SK-MEL-5 (cell line): ENCODE measurements at places on chromosomes 6 and 20. TPM values are rescaled to one million over a fixed set of nuclear protein-coding genes. Genes with fewer than 3 reads are reported as not detected.

The DEFB124 gene
- not detected in 2 replicates for total RNA-seq

The PROKR2 gene
- not detected in 2 replicates for total RNA-seq

DNA sequence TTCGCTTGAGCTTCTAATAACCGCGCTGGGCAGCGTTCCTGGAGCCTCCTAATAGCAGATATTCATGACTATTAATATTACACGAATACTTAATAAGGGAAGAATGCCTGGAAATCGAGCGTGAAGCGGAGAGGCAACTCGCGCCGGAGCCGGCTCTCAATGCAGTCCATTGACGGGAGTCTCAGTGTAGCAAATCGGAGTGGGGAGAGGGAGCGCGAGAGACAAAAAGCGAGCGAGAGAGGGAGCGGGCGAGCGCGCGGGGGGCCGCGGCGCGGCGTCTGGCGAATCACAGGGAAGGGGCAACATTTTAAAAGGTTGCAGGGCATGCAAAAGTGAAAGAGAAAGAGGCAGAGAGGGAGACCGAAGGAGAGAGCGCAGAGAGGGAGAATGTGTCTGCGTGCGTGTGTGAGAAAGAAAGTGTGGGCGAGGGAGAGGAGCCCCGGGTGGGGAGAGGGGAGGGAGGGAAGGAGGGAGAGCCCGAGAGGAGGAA lies 2.9 kb downstream of the TFAP2A start:
- DNase-seq = peak; percentile 100

- peak; percentile 51 for DNase-seq
These were observed 92.3 kb upstream of the FUT9 start for GRCh38 chr6:95923518-95923917.

The SYS1 gene
- 23.6 and 31.0 TPM in 2 replicates for total RNA-seq

- DNase-seq = no peak
These were observed 1196.7 kb upstream of the CITED2 start for GRCh38 chr6:140571145-140571544.

- no peak for DNase-seq
These were observed 228.7 kb downstream of the GJA1 start for GRCh38 chr6:121664158-121664557.

The DEFB132 gene
- not detected in 2 replicates for total RNA-seq

The BANF2 gene
- total RNA-seq = not detected in 2 replicates

DNA sequence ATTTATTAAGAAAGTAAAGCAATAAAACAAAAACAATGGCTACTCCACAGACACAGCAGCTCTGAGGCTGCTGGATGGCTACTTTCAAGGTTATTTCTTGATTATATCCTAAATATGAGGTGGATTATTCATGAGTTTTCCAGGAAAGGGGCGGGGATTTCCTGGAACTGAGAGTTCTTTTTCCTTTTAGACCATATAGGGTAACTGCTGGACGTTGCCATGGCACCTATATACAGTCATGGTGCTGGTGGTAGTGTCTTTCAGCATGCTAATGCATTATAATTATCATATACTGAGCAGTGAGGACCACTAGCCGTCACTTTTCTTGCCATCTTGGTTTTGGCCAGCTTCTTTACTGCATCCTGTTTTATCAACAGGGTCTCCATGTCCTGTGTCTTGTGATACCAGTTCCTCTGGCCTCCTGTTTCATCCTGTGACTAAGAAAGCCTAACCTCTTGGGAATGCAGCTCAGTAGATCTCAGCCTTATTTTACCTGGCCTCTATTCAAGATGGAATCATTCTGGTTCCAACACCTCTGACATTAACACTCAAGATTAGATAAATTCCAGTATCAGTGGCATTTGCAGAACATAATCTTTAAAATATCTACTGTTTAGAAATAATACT lies 32.3 kb upstream of the TRDN start:
- DNase-seq = no peak

The TPMT gene
- 40.6 and 45.4 TPM in 2 replicates for total RNA-seq

DNA sequence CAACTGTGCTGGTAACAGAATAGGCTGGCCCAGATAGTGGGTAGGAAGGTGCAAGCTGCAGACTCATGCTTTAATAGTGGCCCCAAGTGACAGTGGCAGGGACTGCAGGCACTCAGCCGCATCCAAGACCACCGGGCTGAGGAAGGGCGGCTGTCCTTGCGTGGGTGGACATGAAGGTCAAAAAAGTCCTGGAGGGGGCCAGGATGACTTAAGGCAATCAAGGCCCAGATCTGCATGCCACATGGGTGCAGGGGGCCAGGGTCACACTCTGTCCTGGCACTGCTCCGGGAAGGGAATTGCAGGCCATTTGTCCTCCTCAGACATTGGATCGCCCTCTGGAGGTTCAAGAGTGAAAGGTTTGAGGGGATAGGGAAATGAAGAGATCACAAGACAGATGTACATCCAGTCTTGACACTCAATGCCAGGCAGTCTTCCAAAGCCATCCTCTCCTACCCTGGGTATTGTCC lies 10.4 kb upstream of the VNN2 start:
- peak; percentile 79 for DNase-seq

- DNase-seq = peak; percentile 64
These were observed 927 bp downstream of the ASXL1 start for GRCh38 chr20:32358883-32359632.

GRCh38 chr6:23587582-23587981 lies 538.4 kb upstream of the NRSN1 start:
- no peak for DNase-seq

DNA sequence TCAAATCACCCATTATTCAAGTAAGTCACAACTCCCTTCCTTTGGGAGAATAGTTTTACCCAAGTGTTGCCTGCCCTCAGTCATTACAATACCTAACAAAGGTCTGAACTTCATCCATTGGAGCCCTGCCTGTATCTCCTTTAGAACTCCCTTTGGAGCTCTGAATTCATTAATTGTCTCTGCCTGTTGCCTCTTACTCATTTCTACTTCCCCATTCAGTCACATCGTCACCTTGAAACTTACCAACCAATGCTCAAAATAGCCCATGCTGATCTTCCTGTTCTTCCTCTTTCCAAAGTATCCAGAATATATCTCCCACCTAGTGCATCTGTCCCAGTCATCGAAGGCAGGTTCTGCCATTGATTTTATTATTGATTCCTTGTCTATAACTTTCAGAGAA lies 120.7 kb upstream of the ADGRF1 start:
- DNase-seq = no peak
